ENCODE measurements at places on chromosomes 5 and 9.

GRCh38 chr5:73374520-73375190, 73.9 kb downstream of the FOXD1 start:
- DNase-seq = no peak

DNA sequence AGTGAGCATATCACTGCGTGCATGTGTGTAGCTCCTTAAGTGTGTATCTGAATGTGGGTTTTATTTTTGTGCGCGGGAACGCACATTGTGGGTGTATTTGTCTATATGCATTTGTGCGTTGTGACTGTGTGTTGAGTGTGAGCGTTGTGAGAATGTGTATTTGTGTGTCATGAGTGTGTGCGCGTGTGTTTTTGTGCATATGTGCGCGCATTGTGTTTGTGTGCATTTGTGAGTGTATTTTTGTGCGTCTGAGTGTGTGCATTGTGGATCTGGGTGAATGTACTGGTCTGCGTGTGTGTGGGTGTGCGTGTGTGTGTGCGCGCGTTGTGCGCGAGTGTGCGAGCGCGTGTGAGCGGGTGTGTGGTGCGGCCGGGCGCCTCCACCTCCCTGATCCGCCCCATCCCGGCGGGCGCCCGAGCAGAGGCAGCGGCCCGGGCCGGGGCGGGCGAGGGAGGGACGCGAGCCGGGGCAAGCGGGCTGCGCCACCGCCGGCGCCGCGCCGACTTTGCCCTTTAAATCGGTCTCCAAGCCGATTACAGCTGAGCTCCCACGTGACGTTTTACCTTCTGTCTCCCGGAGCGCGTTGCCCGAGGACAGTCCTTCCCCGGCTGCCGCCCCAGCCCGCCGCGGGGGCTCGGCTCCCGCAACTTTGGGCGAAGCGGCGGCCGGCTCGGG, at the start of gene RASGRF2:
TSS of gene RASGRF2 (plus strand) at position 596 of the 675 bp plus-strand sequence. CDS start 376 bp downstream, outside the sequence.
- DNase-seq = peak; percentile 68

GRCh38 chr5:119363936-119364335, 8.1 kb downstream of the TNFAIP8 start:
- no peak for DNase-seq

GRCh38 chr9:71120501-71121247, 747 bp downstream of the TRPM3 start:
- DNase-seq = no peak

DNA sequence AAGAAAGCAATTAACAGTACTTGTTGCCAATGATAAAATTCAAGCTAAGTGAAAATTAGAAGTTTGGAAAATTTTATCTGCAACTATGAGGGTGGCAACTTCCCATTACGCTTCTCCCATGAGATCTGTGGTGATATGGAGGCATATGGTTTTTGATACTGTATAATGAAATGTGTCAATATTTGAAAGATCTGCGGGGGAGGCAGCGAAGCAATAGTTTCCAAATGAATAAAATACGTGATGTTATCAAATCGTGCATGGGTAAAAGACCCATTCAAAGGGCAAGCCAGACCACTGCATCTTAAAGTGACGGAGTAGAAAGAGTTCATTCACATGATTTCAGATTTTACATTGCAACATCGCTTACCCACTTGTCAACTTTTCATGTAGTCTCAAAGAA, 20.9 kb upstream of the BOD1 start:
- DNase-seq = no peak

DNA sequence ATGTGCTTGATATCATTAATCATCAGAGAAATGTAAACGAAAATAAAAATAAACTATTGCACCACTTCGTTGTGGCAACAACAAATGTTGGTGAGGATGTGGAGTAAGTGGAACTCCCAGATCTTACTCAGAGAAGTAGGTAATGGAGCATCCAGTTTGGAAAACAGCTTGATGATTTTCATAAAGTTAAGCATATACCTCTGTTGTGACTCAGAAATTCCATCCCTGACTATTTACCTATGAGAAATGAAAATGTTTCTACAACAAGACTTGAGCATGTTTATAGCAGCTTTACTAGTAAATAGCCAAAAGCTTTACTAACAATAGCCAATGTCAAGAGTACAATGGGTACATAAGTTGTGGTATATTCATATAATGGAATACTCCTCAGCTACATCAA, 214.7 kb upstream of the NMUR2 start:
- no peak for DNase-seq

Measured in activated T-cell treated with anti-CD3 and anti-CD28 coated beads, Interleukin-2, amount 50 U/mL, for 72 hours (primary cell).